ENCODE measurements at places on chromosomes 1 and 21.

GRCh38 chr1:108722292-108722691 is 9.6 kb downstream of the FNDC7 start:
- no peak for DNase-seq

GRCh38 chr1:115793162-115793561 is 24.6 kb upstream of the CASQ2 start:
- DNase-seq, result no peak

DNA sequence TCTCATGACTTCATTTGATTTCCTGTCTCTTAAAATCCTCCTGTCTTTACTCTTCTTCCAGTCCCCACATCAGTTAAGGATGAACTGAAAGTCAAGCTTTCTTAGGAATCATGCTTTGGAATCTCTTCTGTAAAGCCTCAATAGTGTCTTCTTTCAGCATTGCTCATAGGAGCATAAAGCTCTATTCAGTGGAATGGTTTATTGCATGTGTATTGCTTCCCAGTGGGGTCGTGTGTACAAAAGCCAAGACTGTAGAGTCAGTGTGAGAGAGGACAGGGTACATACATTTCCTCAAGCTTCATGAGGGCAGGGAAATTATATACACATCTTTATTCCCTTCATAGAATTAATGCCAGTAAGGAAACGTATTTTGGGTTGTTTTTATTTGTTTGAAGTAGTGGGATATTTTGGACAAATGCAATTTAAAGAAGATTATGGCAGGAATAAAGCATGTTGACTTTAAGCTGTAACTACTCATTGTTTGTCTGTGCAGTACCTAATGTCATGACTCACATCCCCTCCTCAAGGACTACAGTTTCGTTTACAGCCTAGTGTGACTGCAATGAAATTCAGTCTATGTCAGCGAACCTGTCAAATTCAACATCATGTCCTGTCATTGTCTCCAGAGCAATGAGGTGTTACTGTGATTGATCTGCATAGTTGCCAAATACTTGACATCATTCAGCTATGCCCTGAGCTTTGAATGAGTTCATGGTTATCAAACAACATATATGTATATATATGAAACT is 2164.2 kb downstream of the NCAM2 start:
- no peak for DNase-seq

DNA sequence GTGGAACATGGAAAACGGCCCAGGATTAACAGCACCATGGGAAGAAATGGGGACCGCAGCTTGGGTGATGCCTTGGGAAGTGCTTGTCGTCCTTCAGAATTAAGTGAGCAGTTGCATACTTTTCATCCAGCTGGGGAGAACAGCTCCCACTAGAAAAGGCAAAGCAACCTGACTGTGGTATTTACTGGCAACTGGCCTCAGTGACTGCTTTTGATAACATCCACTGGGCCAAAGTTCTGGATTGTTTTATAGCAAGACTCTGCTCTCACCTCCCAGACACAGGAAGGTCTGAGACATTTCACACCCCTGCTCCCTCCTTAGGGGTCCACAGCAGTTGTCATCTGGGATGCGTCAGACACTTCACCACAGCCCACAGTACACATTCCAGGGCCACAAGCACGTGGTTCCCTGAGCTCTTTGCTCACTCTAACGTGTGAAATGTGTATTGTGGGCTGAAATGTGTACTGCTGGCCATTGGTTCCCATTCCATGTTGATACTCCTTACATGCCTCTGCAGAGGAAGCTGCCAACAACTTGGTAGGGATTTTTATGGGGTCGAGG is 6.6 kb downstream of the PAPPA2 start:
- no peak for DNase-seq
